Peyer's patch (tissue), 4 donors: ENCODE measurements at places on chromosomes 6 and 20.

GRCh38 chr20:62550087-62550632, 74.4 kb upstream of the GATA5 start:
- no peak for DNase-seq

DNA sequence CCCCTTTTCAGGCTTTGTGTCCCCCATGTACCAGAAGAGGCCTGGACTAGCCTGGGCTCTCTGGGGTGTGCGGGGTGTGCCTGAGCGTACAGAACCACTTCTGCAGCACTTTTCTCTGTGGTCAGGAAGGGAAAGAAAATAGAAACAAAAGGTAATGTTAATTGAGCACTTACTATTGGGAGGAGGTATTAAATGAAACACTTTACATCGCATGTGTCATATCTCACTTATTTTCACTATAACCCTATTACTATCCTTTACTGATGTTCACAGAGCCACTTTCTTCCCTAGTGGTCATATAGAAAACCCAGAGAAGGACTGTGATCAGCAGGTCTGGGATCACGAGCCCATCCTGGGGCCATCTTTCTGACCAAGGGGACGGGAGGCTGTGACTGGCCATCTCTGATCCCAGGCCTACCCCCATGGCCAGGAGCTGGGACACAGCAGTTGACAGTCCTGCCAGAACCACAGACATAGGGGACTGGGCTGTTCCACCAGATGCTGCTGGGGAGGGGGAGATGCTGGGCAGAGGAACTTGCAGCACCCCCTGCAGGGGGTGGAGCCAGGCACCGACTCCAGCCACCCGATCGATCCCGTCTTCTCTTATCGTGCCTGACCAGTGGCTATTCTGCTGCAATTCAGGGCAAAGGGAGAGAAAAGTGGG, 107.6 kb downstream of the VEGFA start:
- no peak for DNase-seq

- peak; percentile 74 for DNase-seq
Observed at GRCh38 chr6:44593539-44593944, 206.0 kb downstream of the CDC5L start.

DNA sequence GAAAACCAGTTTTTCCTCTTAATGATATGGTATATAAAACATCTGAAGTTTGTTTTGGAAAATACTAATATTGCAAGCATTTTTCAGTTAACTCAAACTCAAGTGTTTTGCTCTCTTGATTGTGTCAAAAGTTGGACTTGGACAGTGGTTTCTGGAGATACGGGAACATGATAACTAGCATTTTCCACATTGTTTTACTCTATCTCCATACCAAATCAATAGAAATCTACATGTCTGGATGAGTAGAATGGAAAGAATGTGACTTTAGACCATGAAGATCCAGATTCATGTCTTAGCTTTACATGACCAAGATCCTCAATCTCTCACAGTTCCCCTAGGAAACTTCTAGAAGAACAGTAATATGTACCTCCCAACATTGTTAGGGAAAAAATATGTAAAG, 22.2 kb upstream of the FBXO30 start:
- no peak for DNase-seq

GRCh38 chr6:139713900-139714506, 339.6 kb upstream of the CITED2 start:
- no peak for DNase-seq

DNA sequence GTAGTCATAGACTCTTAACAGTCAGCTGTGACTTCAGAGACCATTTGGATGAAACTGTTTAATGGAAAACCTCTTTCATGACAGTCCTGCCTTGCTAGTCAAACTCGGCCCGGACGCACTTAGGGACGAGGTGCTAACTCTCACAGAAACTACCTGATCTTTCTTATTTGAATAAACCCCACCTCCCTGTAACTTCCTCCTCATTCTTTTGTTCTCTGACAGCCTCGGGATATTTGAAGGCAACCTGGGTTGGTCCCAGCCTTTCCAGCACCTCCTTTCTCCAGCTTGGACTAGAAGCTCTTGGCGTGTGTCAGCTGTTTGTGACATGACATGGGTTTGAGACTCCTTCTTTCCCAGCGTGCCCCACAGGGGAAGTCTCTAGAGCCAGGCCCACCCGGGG, 175.3 kb upstream of the EXOC2 start:
- DNase-seq, result no peak

GRCh38 chr20:35328689-35329088, 36.5 kb upstream of the FAM83C start:
- no peak for DNase-seq

DNA sequence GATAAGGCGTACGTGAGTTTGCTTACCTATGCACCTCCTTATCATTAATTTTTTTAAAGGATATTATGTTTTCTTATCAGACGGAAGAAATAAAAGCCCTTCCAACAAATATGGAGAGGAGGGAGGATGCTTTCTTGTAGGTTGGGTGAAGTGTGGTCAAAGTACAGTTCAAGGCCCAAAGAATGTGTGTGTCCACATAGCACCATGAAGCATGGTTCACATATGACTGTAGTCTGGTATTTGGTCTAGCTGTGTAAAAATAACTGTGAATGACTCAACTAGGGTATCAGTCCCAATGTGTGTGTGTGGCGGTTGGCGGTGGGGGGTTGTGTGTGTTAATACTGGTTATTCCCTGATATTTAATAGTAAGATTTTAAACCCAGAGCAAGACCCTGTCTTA, 212.7 kb downstream of the TMEM242 start:
- no peak for DNase-seq

GRCh38 chr6:9539231-9539755, 875.6 kb downstream of the TFAP2A start:
- DNase-seq, result no peak

DNA sequence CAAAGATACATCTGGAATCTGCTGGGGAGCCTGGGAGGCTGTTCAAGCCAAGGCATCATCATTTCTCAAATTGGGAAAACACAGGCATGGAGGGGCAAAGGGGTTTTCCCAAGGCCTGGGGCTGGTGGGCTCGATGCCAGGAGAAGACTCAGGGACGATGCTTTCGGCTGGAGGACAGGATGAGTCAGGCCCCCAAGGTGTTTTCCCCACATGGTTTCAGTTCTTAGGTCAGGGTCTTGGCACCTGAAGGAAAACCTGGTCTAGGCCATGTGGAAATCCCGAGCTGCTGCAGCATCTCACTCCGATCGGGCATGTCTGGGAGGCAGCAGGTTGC, 348.1 kb downstream of the CDC5L start:
- no peak for DNase-seq

GRCh38 chr20:8389381-8390036, 257.4 kb downstream of the PLCB1 start:
- no peak for DNase-seq

GRCh38 chr20:46174469-46175126, 56.5 kb downstream of the CD40 start:
- peak; percentile 86 for DNase-seq

- no peak for DNase-seq
Observed at GRCh38 chr6:137159912-137160311, 13.5 kb downstream of the IL22RA2 start.

- no peak for DNase-seq
Observed at GRCh38 chr6:93550551-93551276, 131.4 kb upstream of the EPHA7 start.

DNA sequence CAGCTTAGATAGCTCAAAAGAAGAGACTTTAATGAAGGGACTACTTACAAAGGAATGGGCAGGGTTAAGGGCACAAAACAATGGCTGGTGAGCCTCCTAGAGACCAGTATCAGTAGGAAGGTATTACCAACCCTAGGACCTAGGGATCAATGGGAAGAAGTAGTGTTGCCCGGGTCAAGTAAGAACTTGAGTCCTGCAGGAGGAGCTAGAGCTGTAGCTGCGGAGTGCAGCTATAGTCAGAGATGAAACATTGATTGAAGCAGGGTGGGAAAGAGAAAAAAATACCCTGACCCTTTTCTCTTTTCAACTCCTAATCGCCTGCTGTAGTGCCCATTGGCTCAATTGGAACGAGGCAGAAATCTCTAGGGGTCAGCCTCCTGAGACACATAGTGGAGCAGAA, 144.0 kb downstream of the FLRT3 start:
- DNase-seq, result no peak

DNA sequence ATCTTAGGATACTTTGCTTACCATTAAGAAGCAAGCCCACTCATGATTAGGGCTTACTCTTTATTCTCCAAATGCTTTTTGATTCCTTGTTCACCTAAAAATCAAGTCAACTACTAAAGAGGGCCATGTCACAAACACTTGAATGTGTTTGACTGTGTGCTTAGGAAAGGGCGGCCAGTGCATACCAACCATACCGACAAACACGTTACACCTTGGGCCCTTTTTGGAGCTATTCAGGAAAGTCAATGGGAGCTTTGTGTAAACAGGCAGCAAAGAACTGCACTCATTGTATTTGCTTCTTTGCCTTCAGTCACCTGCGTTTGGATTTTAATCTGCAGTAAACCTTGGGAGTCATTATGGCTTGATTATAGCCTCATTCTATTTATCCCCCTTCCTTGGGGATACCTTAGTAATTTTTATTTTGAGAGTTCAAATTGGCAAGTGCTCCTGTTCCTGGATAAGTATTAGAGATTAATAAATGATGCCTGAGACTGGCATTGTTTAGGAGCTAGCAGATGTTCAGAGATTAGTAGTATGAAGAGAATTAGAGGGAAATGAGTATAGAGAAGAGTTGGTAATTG, 102.6 kb upstream of the HDGFL1 start:
- no peak for DNase-seq

GRCh38 chr6:101994521-101994920, 601.0 kb downstream of the GRIK2 start:
- no peak for DNase-seq

GRCh38 chr6:166408936-166409755, 26.4 kb upstream of the MPC1 start:
- no peak for DNase-seq
